ENCODE measurements at places on chromosomes 12 and 14.

- DNase-seq = no peak
Observed at GRCh38 chr12:109264943-109265650, 44.0 kb downstream of the FOXN4 start.

DNA sequence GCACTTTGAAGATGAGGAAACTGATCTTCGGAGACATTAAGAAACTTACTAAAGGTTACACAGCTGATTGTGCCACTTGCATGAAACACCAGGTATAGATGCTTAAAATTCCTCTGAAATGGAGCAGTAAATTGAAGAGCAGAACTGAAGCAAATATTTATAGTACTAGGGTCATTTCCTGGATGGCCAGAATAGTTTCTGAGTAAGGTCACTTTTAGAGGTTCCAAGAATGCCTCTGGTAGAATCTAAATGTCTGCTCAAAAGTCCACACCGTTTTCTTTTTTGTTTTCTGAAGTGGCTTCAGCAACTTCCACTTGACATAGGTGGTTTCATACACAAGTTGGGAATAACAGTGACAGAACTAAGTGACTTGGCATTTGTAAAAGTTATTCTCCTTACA lies 19.4 kb downstream of the TPH2 start:
- no peak for DNase-seq

DNA sequence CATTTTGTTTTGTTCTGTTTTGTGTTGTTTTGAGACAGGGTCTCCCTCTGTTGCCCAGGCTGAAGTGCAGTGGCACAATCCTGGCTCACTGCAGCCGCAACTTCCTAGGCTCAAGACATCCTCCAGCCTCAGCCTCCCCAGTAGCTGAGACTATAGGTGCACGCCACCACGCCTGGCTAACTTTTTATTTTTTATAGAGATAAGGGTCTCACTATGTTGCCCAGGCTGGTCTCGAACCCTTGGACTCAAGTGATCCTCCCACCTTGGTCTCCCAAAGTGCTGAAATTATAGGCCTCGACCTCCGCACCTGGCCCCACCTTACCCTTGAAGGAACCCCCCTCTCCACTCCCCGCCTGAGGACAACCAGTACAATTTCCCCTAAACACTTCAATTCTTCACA lies 7.5 kb upstream of the IFT81 start:
- no peak for DNase-seq

- DNase-seq = no peak
Observed at GRCh38 chr12:82605115-82605514, 81.6 kb upstream of the TMTC2 start.

GRCh38 chr14:75685910-75686309 lies 24.9 kb downstream of the TTLL5 start:
- no peak for DNase-seq

GRCh38 chr14:101251812-101252442 lies 309.4 kb upstream of the DIO3 start:
- no peak for DNase-seq

Data from GF-D8 (cell line).